Upper lobe of left lung (tissue), 6 donors: ENCODE measurements at places on chromosomes 6 and 20. TPM values are rescaled to one million over a fixed set of nuclear protein-coding genes. Genes with fewer than 3 reads are reported as not detected.

CTCFL gene
- total RNA-seq: not detected

DNA sequence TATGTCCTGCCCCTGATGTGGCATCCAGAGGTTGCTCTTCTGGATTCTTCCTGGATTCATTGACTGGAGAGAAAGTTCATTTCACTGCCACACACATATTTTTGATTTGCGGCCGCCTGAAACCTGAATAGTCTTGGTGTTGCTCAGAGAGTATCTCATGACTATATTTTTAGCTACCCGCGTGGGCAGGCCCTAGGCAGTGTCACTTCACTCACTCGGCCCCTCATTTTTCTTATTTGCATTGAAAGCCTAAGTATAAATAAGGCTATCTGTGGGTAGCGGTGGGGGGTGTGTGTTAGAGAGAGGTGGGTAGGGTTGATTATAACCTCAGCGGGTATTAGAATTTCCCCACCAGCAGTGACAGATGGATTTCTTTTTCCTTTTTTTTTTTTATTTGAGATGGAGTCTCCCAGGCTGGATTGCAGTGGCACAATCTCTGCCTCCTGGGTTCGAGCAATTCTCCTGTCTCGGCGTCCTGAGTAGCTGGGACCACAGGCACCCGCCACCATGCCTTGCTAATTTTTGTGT is 113.5 kb downstream of the JARID2 start:
- H3K27me3 ChIP-seq: no peaks in the 10 kb centered on the region
- no peak overlapping the region for H3K4me3 ChIP-seq
- no peak for DNase-seq
- H3K4me1 ChIP-seq: peaks cover 33% of the 10 kb centered on the region
- no peak overlapping the region for H3K27ac ChIP-seq

GRCh38 chr20:43975096-43975768 is 60.6 kb downstream of the TOX2 start:
- H3K36me3 ChIP-seq: no peaks in the 10 kb centered on the region
- H3K4me1 ChIP-seq: no peaks in the 10 kb centered on the region
- no peak overlapping the region for H3K27ac ChIP-seq
- DNase-seq: no peak

BPIFA1 gene
- 2.2 TPM for total RNA-seq

GRCh38 chr6:137717074-137718073 is 149.7 kb upstream of the TNFAIP3 start:
- DNase-seq: no peak
- no peaks in the 10 kb centered on the region for H3K4me1 ChIP-seq
- H3K4me3 ChIP-seq: no peak overlapping the region
- H3K27ac ChIP-seq: no peak overlapping the region
- H3K36me3 ChIP-seq: no peaks in the 10 kb centered on the region

GRCh38 chr20:52867305-52867704 is 104.9 kb upstream of the TSHZ2 start:
- DNase-seq: no peak
- H3K4me3 ChIP-seq: no peak overlapping the region
- H3K27ac ChIP-seq: no peak overlapping the region
- H3K4me1 ChIP-seq: no peaks in the 10 kb centered on the region
- no peaks in the 10 kb centered on the region for H3K36me3 ChIP-seq
- no peaks in the 10 kb centered on the region for H3K27me3 ChIP-seq

- H3K4me1 ChIP-seq: no peaks in the 10 kb centered on the region
- DNase-seq: peak; percentile 64
- no peaks in the 10 kb centered on the region for H3K36me3 ChIP-seq
- H3K27me3 ChIP-seq: no peaks in the 10 kb centered on the region
- H3K4me3 ChIP-seq: no peak overlapping the region
These were observed 231.8 kb upstream of the RREB1 start for GRCh38 chr6:6875818-6876470.

TMC2 gene
- 0.37 TPM for total RNA-seq

- no peaks in the 10 kb centered on the region for H3K27me3 ChIP-seq
- H3K4me3 ChIP-seq: no peak overlapping the region
- no peak for DNase-seq
- no peak overlapping the region for H3K27ac ChIP-seq
- H3K36me3 ChIP-seq: no peaks in the 10 kb centered on the region
- no peaks in the 10 kb centered on the region for H3K4me1 ChIP-seq
These were observed 50.3 kb upstream of the TXNDC5 start for GRCh38 chr6:7960848-7961247.

GRCh38 chr6:37483917-37484785 is 15.5 kb downstream of the CCDC167 start:
- DNase-seq: peak; percentile 92
- H3K27ac ChIP-seq: no peak overlapping the region
- no peak overlapping the region for H3K4me3 ChIP-seq
- H3K36me3 ChIP-seq: peaks cover 63% of the 10 kb centered on the region

DNA sequence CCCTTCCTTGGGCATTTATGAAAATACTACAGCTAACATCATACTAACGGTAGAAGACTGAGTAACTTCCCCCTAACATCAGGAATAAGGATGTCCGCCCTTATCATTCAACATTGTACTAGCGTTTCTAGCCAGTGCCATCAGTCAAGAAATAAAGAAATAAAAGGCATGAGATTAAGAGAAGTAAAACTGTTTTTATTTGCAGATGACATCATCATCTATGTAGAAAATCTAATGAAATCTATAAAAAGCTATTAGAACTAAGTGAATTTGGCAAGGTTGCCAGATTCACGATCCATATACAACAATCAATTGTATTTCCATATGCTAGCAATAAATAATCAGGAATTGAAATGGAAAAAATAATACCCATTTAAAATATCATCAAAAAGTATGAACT is 54.6 kb downstream of the STK35 start:
- no peak for DNase-seq
- no peak overlapping the region for H3K4me3 ChIP-seq
- no peaks in the 10 kb centered on the region for H3K36me3 ChIP-seq
- no peaks in the 10 kb centered on the region for H3K27me3 ChIP-seq
- peaks cover 9% of the 10 kb centered on the region for H3K4me1 ChIP-seq

DNA sequence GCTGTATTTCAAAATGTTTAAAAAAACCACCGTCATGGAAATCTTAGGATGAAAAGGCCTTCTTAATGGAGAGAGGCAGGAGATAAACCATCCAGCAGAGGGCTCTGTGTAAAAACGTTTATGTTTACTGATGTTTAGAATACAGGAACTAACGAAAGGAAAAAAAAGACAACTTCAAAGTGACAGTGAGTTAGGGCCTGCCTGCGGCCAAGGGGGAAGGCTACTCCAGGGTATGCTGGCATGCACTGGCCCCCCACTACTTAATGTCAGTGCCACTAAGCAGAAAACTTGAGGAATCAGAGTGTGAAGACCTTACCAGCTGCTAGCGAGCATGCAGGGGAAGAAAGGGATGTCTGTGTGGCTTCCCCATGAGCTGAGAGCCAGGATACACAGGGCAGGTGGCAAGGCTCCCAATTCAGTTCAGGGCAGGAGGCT is 47.7 kb downstream of the AKAP7 start:
- H3K27me3 ChIP-seq: no peaks in the 10 kb centered on the region
- H3K4me1 ChIP-seq: no peaks in the 10 kb centered on the region
- no peak overlapping the region for H3K4me3 ChIP-seq
- H3K27ac ChIP-seq: no peak overlapping the region

GRCh38 chr6:158621694-158622544 is 22.6 kb downstream of the DYNLT1 start:
- peaks cover 30% of the 10 kb centered on the region for H3K36me3 ChIP-seq
- H3K27me3 ChIP-seq: no peaks in the 10 kb centered on the region
- H3K4me3 ChIP-seq: no peak overlapping the region
- H3K4me1 ChIP-seq: no peaks in the 10 kb centered on the region

SIRPD gene
- 2.1 TPM for total RNA-seq

HLA-DQB1 gene
- total RNA-seq: 111 TPM

- no peak for DNase-seq
- H3K4me3 ChIP-seq: peak overlapping the region; percentile 83
- peak overlapping the region; percentile 96 for H3K27ac ChIP-seq
- no peaks in the 10 kb centered on the region for H3K27me3 ChIP-seq
- H3K4me1 ChIP-seq: peaks cover 26% of the 10 kb centered on the region
These were observed 1.8 kb downstream of the RBCK1 start for GRCh38 chr20:409697-410559.

GRCh38 chr6:22766979-22767378 is 197.6 kb downstream of the HDGFL1 start:
- H3K36me3 ChIP-seq: no peaks in the 10 kb centered on the region
- H3K27ac ChIP-seq: no peak overlapping the region
- DNase-seq: no peak
- H3K27me3 ChIP-seq: no peaks in the 10 kb centered on the region
- no peak overlapping the region for H3K4me3 ChIP-seq
- no peaks in the 10 kb centered on the region for H3K4me1 ChIP-seq

- H3K36me3 ChIP-seq: peaks cover 54% of the 10 kb centered on the region
- DNase-seq: no peak
- H3K27ac ChIP-seq: no peak overlapping the region
- H3K4me3 ChIP-seq: no peak overlapping the region
These were observed 26.5 kb upstream of the ARMH2 start for GRCh38 chr6:24825130-24825630.

GRCh38 chr20:49400904-49401303 is 81.6 kb downstream of the KCNB1 start:
- DNase-seq: no peak
- peak overlapping the region; percentile 48 for H3K27ac ChIP-seq
- no peak overlapping the region for H3K4me3 ChIP-seq
- no peaks in the 10 kb centered on the region for H3K4me1 ChIP-seq
- no peaks in the 10 kb centered on the region for H3K36me3 ChIP-seq
- no peaks in the 10 kb centered on the region for H3K27me3 ChIP-seq

PRSS35 gene
- not detected for total RNA-seq

GRCh38 chr20:17648315-17648646 is 33.8 kb downstream of the RRBP1 start:
- DNase-seq: no peak
- peaks cover 9% of the 10 kb centered on the region for H3K36me3 ChIP-seq
- peak overlapping the region; percentile 63 for H3K27ac ChIP-seq
- H3K27me3 ChIP-seq: no peaks in the 10 kb centered on the region

SLC22A3 gene
- 17.7 TPM for total RNA-seq

DNA sequence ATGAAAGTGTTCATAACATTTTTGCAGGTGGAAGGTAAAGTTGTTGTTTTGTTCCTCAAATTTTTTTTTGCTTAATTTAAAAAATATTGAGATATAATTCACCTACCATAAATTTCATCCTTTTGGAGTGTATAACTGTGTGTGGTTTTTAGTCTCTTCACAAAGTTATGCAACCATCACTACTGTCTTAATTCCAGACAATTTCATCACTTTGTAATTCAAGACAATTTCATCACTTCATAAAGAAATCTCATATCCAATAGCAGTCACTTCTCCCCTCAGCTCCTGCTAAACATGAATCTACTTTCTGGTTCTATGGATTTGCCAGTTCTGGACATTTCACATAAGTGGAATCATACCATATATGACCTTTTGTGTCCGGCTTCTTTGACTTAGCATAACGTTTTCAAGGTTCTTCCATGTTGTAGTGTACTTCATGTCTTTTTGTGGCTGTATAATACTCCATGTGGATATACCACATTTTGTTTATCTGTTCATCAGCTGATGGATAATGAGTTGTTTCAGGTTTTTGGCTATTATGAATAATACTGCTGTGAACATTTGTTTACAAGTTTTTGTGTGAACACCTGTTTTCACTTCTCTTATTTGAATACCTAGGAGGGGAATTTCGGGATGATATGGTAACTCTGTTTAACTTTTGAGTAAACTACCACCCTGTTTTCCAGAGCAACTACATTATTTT is 18.8 kb downstream of the ZFAND3 start:
- H3K4me3 ChIP-seq: no peak overlapping the region
- DNase-seq: no peak
- no peaks in the 10 kb centered on the region for H3K36me3 ChIP-seq
- H3K27me3 ChIP-seq: no peaks in the 10 kb centered on the region

NRSN1 gene
- not detected for total RNA-seq

GRCh38 chr20:40646361-40646760 is 42.7 kb downstream of the MAFB start:
- no peaks in the 10 kb centered on the region for H3K27me3 ChIP-seq
- DNase-seq: peak; percentile 28
- H3K4me3 ChIP-seq: no peak overlapping the region
- no peak overlapping the region for H3K27ac ChIP-seq
- H3K4me1 ChIP-seq: peaks cover 26% of the 10 kb centered on the region
- H3K36me3 ChIP-seq: no peaks in the 10 kb centered on the region

DNA sequence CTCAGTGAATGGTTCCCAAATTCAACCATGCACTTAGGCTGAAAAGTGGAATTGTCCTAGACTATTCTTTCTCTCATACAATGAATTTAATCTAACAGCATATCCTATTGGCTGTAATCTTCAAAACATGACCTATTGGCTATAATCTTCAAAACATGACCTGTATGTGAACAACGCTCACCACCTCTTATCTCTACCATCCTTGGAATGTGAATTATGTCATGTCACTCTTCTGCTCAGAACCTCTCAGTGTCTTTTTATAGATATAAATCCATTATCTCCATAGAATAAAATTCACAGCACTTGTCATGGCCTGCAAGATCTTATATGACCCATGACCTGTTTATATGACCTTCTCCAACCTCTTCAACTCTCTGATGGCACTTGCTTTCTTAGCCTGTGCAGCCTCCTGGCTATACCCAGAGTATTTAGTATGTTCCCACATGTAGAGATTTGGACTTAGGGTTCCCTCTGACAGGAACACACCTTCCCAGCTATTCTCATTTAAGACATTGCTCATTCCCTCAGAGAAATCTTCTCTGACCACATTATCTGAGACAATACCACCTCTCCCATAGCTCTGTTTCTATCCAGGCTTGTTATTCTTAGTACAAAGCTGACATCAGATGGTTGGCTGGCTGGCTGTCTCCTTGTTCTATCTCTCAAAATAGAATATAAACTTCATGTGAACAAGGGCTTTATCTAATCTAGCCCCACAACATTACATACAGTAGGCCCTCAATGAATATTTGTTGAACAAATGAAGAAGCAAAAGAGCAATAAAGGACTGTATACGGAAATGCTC is 275.0 kb upstream of the PREP start:
- no peak overlapping the region for H3K4me3 ChIP-seq
- no peak for DNase-seq
- H3K36me3 ChIP-seq: no peaks in the 10 kb centered on the region
- no peak overlapping the region for H3K27ac ChIP-seq
- H3K27me3 ChIP-seq: no peaks in the 10 kb centered on the region

GRCh38 chr6:129312880-129313279 is 397.1 kb downstream of the ARHGAP18 start:
- no peak overlapping the region for H3K27ac ChIP-seq
- DNase-seq: no peak
- H3K4me1 ChIP-seq: no peaks in the 10 kb centered on the region
- no peaks in the 10 kb centered on the region for H3K27me3 ChIP-seq

GRCh38 chr6:41689171-41690008 is 46.0 kb downstream of the TFEB start:
- no peaks in the 10 kb centered on the region for H3K27me3 ChIP-seq
- H3K4me3 ChIP-seq: no peak overlapping the region
- no peak overlapping the region for H3K27ac ChIP-seq
- H3K36me3 ChIP-seq: peaks cover 67% of the 10 kb centered on the region

DNA sequence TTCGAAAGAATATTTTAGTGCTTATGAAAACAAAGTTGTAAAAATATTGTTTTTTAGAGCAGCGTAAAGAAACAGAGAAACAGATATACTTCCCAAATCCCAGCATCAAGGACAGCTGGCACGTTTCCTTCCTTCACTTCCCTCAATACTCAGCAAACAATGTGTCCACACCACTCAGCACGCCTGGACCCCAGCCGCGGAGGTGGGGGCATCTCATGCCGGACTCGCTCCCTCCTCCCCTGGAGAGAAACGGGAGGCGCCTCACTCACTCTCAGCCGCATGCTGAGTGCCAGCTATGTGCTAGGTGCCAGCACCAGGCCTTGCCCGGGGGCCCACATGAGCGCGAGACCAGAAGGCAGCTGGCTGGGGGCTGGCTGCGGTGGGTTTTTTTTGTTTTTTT is 34.7 kb downstream of the SLC2A4RG start:
- H3K36me3 ChIP-seq: no peaks in the 10 kb centered on the region
- DNase-seq: no peak
- H3K4me3 ChIP-seq: no peak overlapping the region
- peaks cover 24% of the 10 kb centered on the region for H3K4me1 ChIP-seq
